ENCODE measurements at places on chromosomes 13 and 19.

- DNase-seq = peak; percentile 3
Measured at GRCh38 chr13:19818223-19818842, 35.6 kb upstream of the PSPC1 start.

DNA sequence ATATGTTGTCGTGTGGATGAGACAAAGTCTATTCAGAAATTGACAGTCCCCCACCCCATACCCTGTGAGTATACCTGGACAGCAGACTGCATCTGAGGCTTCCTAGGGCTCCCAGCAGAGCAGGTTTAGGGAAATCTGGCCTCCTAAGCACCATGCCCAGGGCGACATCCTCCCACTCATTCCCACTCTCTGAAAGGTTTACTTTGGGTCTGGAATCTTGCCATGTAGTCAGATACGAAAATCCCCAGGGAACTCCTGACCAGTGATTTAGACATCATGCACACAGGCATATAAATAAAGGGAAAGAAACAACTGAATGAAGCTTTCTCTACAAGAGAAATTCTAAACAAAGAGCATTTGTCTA is 717 bp upstream of the NALCN start:
- no peak for DNase-seq

GRCh38 chr13:73077865-73078264 is 19.1 kb downstream of the KLF5 start:
- no peak for DNase-seq

DNA sequence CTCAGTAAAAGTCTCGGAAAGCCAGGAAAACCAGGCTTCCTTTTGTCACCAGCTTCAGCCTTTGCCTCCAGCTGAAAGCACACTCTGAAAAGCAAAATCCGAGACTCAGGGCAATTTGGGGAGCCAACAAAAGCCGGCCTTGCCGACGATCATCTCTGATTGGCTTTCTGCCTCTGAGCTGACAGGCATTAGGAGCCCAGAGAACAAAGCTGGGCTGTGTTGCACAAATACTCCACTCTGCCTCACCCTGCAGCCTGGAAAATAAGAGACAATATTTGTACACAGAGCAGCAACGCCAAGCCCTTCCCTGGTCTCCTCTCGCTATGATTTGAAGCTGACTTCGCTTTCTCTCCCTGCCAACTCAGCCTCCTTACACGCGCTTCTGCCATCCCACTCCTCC is 46.9 kb downstream of the CACNA1A start:
- no peak for DNase-seq

DNA sequence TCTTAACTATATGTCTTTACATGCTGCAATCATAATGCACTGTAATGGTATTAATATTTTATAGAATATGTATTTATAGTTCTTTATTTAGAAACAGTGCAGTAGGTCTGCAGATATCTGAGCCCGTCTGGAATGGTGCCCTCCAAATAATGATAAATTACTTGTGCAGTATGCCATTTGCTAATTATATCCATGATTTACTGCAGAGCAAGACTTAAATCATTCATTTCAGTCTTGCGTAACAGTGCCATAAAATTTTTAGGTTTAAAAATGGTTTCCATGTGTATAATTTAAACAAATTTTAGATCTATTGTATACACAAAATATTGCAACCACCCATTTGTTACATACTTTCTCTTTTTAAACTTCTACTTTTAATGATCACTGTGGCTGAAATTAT is 175.1 kb downstream of the ZNF536 start:
- no peak for DNase-seq

DNA sequence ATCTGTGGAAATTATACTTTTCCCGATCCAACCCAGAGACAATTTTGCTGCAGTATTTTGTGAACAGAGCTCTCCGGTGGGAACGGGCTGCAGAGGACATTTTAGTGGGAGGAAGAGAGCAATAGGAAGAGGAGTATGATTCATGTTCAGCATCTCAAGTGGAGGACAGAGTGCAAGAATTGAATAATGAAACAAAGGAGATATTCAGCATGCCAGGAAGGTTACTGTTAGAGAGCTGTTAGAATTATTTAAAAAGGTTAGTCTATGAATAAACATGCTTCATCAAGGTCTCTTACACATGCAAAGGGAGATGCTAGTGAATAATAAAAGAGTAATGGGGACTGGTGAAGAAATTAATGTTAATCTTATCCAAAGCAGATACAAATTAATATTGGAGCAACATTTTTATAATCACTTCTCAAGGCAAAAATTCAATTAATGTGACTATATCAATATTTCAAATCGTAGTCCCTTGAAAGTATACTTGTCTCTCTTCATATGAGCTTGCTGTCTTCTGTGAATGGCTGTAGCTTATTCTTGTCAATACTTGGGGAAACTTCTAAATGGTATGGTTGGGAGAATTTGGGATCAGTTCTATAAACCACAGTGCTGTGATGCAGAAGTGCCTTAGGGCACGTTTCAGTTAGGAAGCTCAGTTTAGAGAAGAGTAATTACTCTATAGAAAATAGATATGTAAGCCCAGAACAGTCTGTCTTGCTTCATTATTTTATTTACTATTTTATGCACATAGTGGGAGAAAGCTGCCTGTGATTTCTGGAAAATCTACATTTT is 1165.8 kb downstream of the OLFM4 start:
- no peak for DNase-seq

- no peak for DNase-seq
Measured at GRCh38 chr13:109345433-109345941, 440.9 kb downstream of the IRS2 start.

Data from activated CD4-positive, alpha-beta T cell treated with anti-CD3 and anti-CD28 coated beads for 24 hours (primary cell).